ENCODE measurements at places on chromosomes 2 and 18. TPM values are rescaled to one million over a fixed set of nuclear protein-coding genes. Genes with fewer than 3 reads are reported as not detected.

GALNT3 gene
- total RNA-seq: 55.7 TPM

ICOS gene
- not detected for total RNA-seq

ZAP70 gene
- 3.0 TPM for total RNA-seq

KCNJ3 gene
- not detected for total RNA-seq

TANK gene
- total RNA-seq: 68.4 TPM

MYO5B gene
- 32.0 TPM for total RNA-seq

AFF3 gene
- 4.9 TPM for total RNA-seq

KCNJ13 gene
- total RNA-seq: not detected

PKDCC gene
- total RNA-seq: 4.1 TPM

CXCR2 gene
- total RNA-seq: 5.7 TPM

ANKMY1 gene
- 18.8 TPM for total RNA-seq

PLEKHM3 gene
- total RNA-seq: 5.9 TPM

FAHD2A gene
- total RNA-seq: 9.5 TPM

C2orf80 gene
- total RNA-seq: not detected

KLHL14 gene
- 0.95 TPM for total RNA-seq

TMSB10 gene
- 2,544 TPM for total RNA-seq

CCDC68 gene
- 2.6 TPM for total RNA-seq

ANO7 gene
- total RNA-seq: not detected

PPIL3 gene
- 11.6 TPM for total RNA-seq

NCK2 gene
- 68.6 TPM for total RNA-seq

PARD6G gene
- total RNA-seq: 31.1 TPM

TMEM37 gene
- 11.4 TPM for total RNA-seq

TPGS2 gene
- 116 TPM for total RNA-seq

PREB gene
- total RNA-seq: 77.9 TPM

XDH gene
- 34.0 TPM for total RNA-seq
